ENCODE measurements at places on chromosomes 3 and 15. TPM values are rescaled to one million over a fixed set of nuclear protein-coding genes. Genes with fewer than 3 reads are reported as not detected.
A peak's percentile ranks its signal among the peaks of the same experiment; 100 is the strongest.

DNA sequence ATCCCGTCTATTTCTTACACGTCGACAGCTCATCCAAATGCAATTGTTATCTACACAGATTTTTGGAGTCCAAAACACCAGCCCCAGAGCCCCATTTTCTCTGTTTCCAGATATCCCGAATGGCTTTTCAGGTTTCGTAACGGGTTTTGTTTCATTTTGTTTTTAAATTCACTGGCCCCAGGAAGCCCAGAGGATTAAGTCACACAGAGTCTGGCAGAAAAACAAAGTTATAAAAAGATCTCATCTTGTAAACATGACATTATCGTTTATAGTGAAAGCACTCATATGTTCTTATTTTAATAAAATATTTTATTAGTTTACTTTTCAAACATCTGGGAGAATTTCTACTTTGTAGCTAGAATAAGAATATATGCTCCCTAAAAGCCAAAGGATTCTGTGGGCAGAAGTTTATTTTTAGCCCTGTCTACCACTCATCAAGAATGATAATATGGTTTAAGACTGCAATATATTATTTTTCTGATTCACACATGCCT is 149.3 kb upstream of the SLC2A2 start:
- no peak for DNase-seq
- no peaks in the 10 kb centered on the region for H3K36me3 ChIP-seq
- no peaks in the 10 kb centered on the region for H3K27me3 ChIP-seq
- H3K27ac ChIP-seq, result no peak overlapping the region
- H3K4me3 ChIP-seq, result no peak overlapping the region
- H3K4me1 ChIP-seq, result peaks cover 21% of the 10 kb centered on the region

GRCh38 chr15:48850648-48851047 is 27.3 kb upstream of the EID1 start:
- no peaks in the 10 kb centered on the region for H3K27me3 ChIP-seq
- no peaks in the 10 kb centered on the region for H3K36me3 ChIP-seq
- no peaks in the 10 kb centered on the region for H3K4me1 ChIP-seq
- no peak overlapping the region for H3K4me3 ChIP-seq
- no peak overlapping the region for H3K27ac ChIP-seq

- H3K36me3 ChIP-seq, result no peaks in the 10 kb centered on the region
- H3K4me3 ChIP-seq, result peak overlapping the region; percentile 72
- no peak overlapping the region for H3K27ac ChIP-seq
- H3K4me1 ChIP-seq, result no peaks in the 10 kb centered on the region
Observed at GRCh38 chr3:48299746-48300712, 33.4 kb downstream of the SPINK8 start.

GRCh38 chr15:38992930-38993329 is 428.3 kb upstream of the RASGRP1 start:
- no peaks in the 10 kb centered on the region for H3K27me3 ChIP-seq
- no peak overlapping the region for H3K27ac ChIP-seq
- DNase-seq, result no peak
- peaks cover 16% of the 10 kb centered on the region for H3K4me1 ChIP-seq

GRCh38 chr3:139677388-139678155 is at the start of gene NMNAT3:
NMNAT3 (minus strand) TSS chr3:139677972; CDS start chr3:139627724, 50,248 bp downstream.
- H3K27me3 ChIP-seq, result peaks cover 24% of the 10 kb centered on the region
- H3K36me3 ChIP-seq, result no peaks in the 10 kb centered on the region
- H3K4me3 ChIP-seq, result peak within 1 kb of the TSS; percentile 62
- peaks cover 29% of the 10 kb centered on the region for H3K4me1 ChIP-seq
- peak; percentile 92 for DNase-seq

GRCh38 chr15:78695854-78696253 is 54.8 kb upstream of the CHRNB4 start:
- H3K4me3 ChIP-seq, result no peak overlapping the region
- H3K36me3 ChIP-seq, result peaks cover 4% of the 10 kb centered on the region

DNA sequence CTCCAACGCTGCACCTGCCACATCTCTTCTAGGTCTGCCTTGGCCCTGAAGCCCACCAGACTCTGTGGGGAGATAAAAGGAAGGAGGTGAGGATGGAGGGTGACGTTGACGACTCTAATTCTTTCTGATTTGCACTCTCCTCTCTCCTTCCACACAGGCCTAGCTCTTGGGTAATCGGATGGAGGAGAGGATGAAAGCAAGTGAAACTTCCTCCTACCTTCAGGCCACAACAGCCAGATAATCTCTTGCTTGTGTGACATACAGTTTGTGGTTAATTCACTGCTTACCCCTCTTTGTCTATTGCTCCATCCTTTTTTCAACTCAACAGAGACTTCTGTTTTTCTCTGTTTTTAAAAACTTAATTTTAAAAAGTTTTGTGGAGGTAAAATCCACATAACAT is 208.1 kb downstream of the SV2B start:
- H3K27ac ChIP-seq, result no peak overlapping the region
- no peak for DNase-seq

GRCh38 chr3:188926111-188926510 is 245.7 kb upstream of the TPRG1 start:
- no peak overlapping the region for H3K27ac ChIP-seq
- DNase-seq, result no peak
- H3K4me1 ChIP-seq, result no peaks in the 10 kb centered on the region
- H3K36me3 ChIP-seq, result no peaks in the 10 kb centered on the region

GRCh38 chr3:37068031-37068430 is 74.7 kb downstream of the MLH1 start:
- no peak for DNase-seq
- no peak overlapping the region for H3K4me3 ChIP-seq
- no peaks in the 10 kb centered on the region for H3K36me3 ChIP-seq
- H3K27ac ChIP-seq, result no peak overlapping the region

DNA sequence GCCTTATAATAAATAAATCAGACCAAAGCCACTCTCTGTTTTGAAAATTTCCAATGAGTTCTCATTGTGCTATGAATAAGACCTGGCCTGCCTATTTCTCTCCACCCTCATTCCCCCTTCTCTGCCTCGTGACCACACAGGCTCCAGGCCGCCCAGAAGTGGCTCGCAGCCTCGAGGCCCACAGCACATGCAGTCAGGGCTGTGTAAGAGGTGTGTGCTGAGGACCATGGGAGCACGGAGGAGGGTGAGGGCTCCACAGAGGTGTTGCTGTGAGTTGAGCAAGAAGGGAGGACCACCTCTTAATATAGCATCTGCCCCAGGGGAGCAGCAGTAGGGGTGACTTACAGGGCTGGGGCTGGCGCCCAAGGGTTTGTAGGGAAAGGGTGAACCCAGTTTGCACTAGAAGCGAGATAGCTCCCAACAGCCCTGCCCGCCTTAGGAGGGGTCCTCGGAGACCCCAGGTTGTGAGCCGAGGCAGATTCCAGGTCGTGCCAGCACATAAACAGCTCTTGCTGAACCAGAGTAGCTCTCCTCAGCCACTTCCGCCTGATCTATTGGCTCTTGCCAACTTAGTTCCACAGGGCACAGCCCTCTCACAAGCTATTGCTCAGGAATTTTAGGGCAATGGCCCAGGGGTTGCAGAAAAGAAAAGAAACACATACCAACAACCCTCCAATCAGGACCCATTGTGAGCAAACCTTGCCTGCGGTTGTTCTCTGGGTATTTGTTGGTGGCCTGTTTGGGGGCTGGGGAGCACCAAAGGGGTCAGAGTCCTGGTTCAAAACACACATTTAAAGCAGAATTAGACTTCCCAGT is 117.7 kb downstream of the MYLK start:
- H3K4me1 ChIP-seq, result peaks cover 15% of the 10 kb centered on the region
- H3K27ac ChIP-seq, result peak overlapping the region; percentile 43
- H3K27me3 ChIP-seq, result no peaks in the 10 kb centered on the region
- peak; percentile 23 for DNase-seq
- H3K36me3 ChIP-seq, result no peaks in the 10 kb centered on the region
- no peak overlapping the region for H3K4me3 ChIP-seq

DNA sequence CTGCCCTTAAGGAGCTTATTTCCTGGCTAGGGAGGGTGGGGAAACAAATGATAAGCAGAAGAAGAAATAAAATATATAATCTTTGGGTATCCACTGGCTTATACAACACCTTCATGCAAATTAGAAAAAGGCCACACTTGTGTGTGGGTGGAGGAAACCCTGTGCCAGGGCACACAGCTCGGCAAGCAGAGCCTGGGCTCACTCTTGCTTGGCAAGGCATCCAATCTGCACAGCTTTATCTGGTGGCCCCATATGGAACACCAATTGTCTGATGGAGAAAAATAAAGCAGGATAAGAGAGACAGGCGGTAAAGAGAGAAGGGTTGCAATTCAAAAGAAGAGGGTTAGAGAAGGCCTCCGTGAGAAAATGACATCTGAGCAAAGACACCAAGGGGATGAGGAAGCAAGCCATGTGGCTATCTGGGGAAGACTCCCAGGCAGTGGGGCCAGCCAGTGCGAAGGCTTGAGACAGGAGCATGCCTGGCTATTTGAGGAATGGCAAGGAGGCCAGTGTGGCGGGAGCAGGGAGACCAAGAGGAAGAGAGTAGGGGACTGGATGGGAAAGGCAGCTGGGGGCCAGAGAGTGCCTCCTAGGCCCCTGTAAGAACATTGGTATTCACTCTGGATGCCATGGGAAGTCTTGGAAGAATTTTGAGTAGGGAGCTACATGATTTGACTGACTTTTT is 22.5 kb upstream of the VPS8 start:
- DNase-seq, result no peak
- no peaks in the 10 kb centered on the region for H3K36me3 ChIP-seq
- H3K4me3 ChIP-seq, result no peak overlapping the region

DNA sequence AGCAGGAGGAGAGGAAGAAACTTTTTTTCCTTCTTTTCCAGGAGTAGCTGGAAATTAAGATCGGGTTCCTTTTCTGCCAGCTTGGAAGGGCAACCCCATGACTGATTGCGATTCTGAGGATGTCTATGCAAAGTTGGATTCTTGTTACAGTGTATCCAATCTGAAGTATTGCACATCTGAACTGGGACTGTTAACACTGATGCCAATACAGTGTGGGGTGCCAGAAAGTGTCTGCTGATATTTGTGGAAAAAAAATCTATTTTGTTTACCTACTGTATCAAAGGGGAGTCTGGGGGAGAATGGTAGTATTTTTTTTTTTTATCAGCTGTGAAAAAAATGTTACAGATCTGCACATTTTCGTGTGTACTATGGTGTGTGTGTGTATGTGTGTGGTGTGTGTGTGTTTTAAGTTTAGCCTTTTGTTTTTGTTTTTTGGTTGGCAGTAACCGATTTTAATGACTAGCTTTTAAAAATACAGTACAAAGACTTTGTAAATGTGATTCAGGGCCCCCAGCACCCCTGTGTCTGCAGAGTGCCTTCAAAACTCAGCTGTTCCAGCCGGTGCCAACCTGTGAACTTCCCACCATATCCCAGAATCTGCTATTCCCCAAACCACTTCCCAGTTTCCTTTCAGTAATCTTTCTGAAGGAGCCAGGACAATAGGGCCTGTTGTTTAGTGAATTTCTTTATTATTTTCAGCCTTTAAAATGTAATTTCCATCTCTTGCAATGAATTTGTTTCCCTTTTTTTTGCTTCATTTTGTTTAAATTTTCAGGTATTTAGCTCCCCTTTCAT is 1.9 kb downstream of the RAP2B start:
- peak; percentile 6 for DNase-seq
- H3K4me3 ChIP-seq, result peak overlapping the region; percentile 97
- no peak overlapping the region for H3K27ac ChIP-seq
- peaks cover 3% of the 10 kb centered on the region for H3K36me3 ChIP-seq

GRCh38 chr3:137065381-137065780 is 107.6 kb downstream of the IL20RB start:
- H3K4me3 ChIP-seq, result no peak overlapping the region
- peaks cover 10% of the 10 kb centered on the region for H3K4me1 ChIP-seq
- H3K27ac ChIP-seq, result no peak overlapping the region
- no peaks in the 10 kb centered on the region for H3K27me3 ChIP-seq

- H3K27ac ChIP-seq, result no peak overlapping the region
- no peaks in the 10 kb centered on the region for H3K27me3 ChIP-seq
- no peak overlapping the region for H3K4me3 ChIP-seq
- peak; percentile 33 for DNase-seq
Observed at GRCh38 chr3:169581633-169582032, 81.9 kb downstream of the MECOM start.

DNA sequence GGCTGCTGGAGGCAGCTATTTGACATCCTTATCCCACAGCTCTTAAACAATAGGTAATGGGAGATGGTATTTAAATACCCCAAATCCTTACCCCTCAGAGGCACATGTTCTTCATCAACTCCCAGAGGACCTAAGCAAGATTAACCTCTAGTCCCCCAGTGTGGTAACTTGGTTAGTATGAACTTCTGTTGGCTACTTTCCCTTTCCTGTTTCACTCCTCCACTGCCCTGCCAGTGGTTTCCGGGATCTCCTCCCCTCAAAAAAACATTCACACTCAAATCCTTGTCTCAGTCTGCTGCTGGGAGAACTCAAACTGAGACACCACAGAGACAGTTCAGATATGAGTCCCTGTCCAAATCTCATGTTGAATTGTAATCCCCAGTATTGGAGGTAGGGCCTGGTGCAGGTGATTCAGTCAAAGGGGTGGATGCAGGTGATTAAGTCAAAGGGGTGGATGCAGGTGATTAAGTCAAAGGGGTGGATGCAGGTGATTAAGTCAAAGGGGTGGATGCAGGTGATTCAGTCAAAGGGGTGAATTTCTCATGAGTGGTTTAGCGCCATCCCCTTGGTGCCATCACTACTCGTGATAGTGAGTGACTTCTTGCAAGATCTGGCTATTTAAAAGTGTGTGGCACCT is 335.0 kb upstream of the CTNNB1 start:
- H3K4me1 ChIP-seq, result peaks cover 4% of the 10 kb centered on the region
- H3K4me3 ChIP-seq, result no peak overlapping the region
- no peak for DNase-seq
- no peak overlapping the region for H3K27ac ChIP-seq
- no peaks in the 10 kb centered on the region for H3K27me3 ChIP-seq

DNA sequence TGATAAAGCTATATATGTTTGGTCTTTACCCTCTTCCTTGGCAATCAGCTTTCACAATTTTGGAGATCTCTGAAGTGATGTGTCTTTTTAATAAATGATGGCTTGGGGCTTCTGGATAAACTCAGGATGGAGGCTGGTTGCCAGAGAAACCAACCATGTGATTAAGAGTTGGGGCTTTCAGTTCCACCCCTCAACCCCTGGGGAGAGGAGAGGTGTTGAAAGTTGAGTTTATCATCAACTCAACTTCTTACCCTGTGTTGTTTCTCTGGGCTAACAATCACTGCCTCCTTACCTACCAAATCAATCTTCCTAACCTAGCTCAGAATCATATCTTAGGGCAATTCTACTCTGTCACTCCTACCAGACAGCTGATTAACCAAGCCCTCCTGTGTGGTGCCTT is 735.8 kb downstream of the ZPLD1 start:
- no peak overlapping the region for H3K27ac ChIP-seq
- DNase-seq, result no peak
- no peaks in the 10 kb centered on the region for H3K4me1 ChIP-seq
- no peak overlapping the region for H3K4me3 ChIP-seq
- H3K27me3 ChIP-seq, result no peaks in the 10 kb centered on the region

Gene GCNT3
- total RNA-seq, result not detected

Gene ATP8B4
- 2.7 TPM for total RNA-seq

Gene LZTFL1
- 19.0 TPM for total RNA-seq

Gene GATA2
- total RNA-seq, result 0.09 TPM

Gene SLC12A8
- total RNA-seq, result 4.6 TPM

Gene TUSC7
- total RNA-seq, result not detected

Gene EXD1
- 0.41 TPM for total RNA-seq

Gene FMN1
- total RNA-seq, result 2.2 TPM

Gene SUCNR1
- total RNA-seq, result not detected
